ENCODE measurements at places on chromosomes 16 and 17.

DNA sequence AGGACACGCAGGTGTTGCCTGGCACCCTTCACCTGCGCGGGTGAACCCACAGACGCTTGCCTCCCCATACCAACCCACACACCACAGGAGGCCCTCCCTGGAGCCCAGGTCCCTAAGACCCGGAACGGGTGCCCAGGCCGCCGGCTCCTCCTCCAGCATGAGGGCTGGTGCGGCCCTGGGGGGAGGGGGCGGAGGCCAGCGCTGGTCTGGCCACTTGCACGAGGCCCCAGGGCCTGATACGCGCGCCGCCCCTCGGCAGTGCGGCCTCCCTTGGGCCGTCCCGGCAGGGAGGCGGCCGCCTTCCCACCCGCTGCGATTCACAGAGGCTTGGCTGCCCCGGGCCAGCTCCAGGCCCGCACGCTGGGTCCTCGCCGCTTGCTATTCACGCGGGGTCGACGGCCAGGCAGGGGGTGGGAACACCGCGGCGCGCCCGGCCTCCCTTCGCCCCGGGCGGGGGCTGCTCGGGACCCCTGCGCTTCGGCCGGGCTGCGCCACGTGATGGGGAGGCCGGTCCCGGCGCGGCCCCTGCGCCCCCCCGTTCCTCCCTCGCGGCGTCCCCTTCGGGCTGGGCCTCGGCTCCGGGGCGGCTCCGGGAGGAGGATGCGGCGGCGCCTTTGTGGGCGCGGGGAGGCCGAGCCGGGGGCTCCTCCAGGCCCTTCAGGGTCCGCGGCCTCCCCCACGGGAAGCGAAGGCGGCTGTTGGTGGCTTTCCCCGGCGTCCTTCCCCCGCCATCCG is 685 bp downstream of the FASN start:
- DNase-seq: peak; percentile 75

DNA sequence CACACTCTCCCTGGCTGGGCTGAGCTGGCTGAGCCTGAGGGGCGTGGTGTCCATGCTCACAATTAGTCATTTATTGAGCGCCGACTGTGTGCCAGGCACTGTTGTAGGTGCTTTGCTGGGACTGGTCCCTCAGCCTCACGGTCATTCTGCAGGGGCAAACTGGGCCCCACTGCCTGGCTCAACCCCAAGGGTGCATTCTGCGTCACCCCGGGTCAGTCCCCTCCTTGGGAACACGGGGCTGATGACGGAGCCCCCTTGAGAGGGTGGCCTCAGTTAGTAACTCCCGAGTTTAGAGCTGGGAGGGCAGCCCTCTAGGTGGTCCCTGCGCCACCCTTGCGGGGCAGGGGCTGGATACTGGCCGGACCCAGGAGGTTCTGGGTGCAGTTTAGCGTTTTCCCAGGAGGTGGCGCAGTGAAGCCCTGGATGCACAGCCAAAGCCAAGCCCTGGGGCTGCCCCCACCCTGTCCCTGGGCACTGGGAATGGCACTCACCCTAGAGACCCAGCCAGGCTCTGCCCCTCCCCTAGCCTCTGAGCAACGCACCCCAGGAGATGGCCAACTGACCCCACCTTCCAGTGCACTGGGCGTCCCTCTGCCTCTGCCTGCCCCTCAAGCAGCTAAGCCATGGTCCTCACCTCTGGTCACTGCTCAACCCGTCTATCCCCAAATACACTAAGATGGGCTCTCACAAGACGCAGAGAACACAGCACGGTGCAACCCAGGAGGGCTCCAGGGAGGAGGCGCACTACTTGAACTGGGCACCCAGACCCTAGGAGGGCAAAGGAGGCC is 243.2 kb upstream of the GSE1 start:
- peak; percentile 60 for DNase-seq

DNA sequence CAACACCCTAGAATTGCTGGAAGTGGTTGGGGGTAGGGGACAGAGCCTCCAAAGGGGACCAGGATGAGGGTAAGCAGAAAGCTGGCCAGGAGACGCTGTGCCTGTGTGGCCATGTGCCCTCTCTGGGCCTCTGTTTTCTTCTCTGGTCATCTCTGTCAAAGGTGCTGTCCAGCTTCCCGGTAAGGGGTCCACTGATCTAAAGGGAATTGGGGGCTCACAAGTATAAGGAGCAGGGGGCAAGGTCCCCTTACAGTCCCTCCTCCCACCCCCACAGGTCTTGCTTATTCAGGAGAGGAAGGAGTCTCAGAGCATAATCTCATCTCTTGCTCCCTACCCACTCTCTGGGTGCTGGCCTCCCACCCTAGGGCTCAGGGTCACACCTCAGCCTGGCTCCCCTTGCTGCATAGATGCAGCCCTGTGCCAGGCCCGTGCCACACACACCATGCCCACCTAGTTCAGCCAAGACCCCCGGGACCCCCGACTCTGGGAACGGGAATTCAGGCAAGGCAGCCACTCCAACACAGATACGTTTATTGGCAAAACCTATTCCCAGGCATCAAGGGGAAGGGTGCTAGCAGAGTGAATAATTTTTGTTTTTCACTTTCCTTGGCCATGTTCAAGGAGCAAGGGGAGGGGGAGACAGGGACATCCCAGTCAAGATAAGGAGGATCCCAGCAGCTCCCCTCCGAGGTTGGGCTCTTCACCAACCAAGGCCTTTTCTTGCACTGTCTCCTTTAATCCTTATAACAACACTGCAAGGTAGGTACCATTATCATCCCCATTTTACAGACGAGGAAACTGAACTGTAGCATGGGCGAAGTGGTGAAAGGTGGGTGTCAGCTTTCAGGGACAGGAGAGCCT is 19.8 kb downstream of the SLC4A1 start:
- no peak for DNase-seq

- DNase-seq: no peak
Measured at GRCh38 chr16:87380403-87380802, 3.2 kb downstream of the FBXO31 start.

DNA sequence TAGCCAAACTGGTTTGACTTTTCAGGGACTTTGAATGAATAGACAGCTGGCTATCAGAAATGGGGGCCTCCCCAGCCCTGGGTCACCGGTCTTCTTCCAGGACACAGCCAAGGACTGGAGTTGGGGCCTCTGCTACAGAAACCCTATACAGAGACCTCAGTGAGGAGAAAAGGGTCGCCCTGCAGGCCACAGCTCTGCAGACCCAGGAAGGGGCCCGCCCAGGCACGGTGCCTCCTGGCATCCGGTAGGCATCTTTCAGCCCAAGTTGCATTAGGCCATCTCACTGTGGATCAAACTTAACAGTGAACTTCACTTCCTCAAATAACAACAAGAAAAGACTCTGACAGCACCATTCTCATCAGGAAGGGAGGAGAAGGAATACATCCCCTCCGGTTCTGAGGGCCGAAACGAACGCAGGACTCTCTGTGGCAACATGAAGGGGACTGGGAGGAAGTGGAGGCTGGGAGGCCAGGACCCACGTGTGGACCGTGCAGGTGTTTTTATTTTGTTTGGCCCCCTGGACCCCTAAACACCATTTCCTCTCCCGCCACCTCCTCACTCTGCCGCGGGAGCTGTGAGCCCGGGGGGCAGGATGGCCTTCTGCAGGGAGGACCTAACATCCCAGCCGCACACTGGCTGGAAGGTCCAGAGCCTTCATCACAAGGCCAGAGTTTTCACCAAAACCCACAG is 7.2 kb downstream of the SLC38A10 start:
- no peak for DNase-seq

Measured in frontal cortex (tissue), 4 donors.